ENCODE measurements at places on chromosomes 11 and 22.

DNA sequence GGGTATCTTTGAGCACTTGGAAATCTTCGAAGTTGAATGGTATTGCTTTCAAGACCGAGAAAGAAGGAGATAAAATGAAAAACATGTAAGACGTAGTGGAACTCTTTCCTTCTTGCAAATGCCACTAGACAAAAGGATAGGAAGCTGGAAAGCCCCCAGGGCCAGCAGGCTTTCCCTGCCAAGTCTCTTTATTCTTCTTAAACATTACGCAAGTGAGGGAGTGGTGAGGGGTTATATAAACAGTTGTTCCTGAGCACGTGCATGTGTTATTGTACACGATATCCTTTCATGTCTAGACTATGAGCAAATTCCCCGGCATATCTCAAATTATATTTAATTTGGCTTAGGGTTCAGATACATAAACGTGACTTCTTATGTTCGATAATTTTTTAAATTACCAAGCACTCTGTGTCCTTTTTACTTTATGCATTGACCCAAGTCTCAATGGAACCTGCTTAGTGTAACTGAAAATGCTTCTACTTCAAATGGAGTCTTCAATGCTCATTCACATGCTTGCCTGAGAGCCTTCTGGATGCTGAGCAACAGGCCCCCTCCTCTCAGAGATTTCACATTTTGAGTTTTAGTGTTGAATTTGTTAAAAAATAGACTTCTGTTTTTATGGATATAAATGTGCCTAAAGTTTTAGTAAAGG, 59.0 kb downstream of the PPP2R1B start:
- no peaks in the 10 kb centered on the region for H3K27me3 ChIP-seq
- no peak overlapping the region for H3K27ac ChIP-seq
- peaks cover 7% of the 10 kb centered on the region for H3K36me3 ChIP-seq
- no peak for DNase-seq
- no peak overlapping the region for H3K4me3 ChIP-seq

DNA sequence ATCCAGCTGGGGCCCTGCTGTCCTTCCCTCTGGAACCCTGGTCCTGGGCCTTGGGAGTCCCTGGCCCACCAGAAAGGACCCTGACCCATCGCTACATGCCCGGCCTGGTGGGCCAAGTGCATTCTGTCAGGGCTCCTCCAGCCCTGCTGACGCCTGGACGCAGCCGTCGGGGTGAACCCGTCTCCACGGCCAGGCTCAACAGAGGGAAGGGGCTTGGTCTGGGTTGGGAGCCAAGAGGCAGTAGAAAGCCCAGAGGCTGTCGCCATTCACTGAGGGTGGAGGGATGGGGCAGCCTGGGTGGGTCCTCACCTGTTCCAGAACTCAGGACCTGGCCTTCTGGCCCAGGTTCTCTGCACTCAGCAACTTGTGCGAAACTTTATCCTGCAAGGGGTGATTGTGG, 39.0 kb downstream of the TOLLIP start:
- no peak overlapping the region for H3K27ac ChIP-seq
- peaks cover 4% of the 10 kb centered on the region for H3K36me3 ChIP-seq
- no peak overlapping the region for H3K4me3 ChIP-seq
- peaks cover 7% of the 10 kb centered on the region for H3K27me3 ChIP-seq

- no peak overlapping the region for H3K27ac ChIP-seq
- peaks cover 2% of the 10 kb centered on the region for H3K4me1 ChIP-seq
- H3K27me3 ChIP-seq, result no peaks in the 10 kb centered on the region
- no peak for DNase-seq
- no peak overlapping the region for H3K4me3 ChIP-seq
Observed at GRCh38 chr11:84476581-84476980, 1150.6 kb downstream of the DLG2 start.

- peaks cover 50% of the 10 kb centered on the region for H3K4me1 ChIP-seq
- H3K36me3 ChIP-seq, result peaks cover 4% of the 10 kb centered on the region
- no peaks in the 10 kb centered on the region for H3K27me3 ChIP-seq
- no peak overlapping the region for H3K27ac ChIP-seq
Observed at GRCh38 chr11:62908468-62909072, 12.6 kb downstream of the CHRM1 start.

DNA sequence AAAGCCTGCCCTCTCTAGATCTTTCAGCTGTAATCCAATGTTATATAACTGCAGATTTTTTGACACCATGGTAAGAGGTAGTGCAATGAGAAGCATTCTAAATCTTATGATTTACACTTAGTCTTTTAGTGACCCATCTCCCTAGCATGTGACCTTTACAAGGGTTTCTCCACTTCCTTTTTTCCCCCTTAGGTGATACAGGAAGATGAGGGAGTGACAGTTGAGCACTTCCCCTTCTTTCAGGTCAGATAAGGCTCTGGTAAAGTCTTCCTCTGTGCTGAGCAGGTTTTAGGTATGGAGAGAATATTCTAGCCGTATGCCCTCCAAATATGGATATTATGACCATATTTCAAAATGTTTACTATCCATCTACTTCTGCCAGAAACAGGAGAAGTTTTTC, 753.6 kb downstream of the JRKL start:
- peaks cover 4% of the 10 kb centered on the region for H3K4me1 ChIP-seq
- DNase-seq, result no peak
- no peak overlapping the region for H3K4me3 ChIP-seq
- H3K27me3 ChIP-seq, result no peaks in the 10 kb centered on the region
- no peaks in the 10 kb centered on the region for H3K36me3 ChIP-seq
- no peak overlapping the region for H3K27ac ChIP-seq

DNA sequence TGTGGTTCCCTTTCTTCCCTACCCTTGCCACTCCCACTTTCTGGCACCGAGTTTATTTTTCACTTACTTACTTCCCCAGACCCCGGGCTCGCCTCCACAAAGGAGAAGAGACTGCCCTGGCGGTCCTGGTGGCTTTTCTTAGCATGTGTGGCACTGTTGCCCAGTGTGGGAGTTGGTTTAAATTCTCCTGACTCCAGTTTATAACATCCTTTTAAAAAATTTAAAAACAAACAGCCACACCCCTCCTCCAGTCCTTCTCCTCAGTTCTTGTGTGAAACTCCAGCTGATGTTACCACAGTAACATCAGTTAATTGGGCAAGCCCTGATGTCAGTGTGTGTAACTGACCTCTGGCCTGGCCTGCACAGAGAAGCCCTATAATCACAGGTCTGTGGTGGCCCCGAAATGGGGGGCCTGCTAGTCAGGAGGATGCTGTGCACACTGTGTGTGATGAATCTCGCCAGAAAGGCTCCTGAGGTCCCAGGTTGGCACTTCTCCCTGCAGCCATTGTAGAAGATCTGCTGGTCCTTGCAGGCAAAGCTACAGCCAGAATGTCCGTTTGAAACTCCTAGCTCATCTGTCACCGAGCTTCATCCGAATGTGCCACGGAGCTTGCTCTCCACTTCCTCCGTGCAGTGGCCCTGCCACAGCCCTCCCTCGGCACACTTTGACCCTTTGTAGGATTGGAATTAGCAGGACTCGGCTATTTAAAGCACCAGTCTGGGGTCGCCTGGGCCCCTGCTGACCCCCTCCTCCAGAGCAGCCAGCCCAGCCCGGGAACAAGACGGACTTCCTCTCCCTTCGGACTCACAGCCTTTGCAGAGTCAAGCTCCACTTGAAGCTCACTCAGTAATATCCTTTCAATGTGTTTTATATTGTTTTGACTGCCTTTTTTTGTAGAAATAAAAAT, 7.6 kb downstream of the YDJC start:
- peaks cover 4% of the 10 kb centered on the region for H3K4me1 ChIP-seq
- peaks cover 14% of the 10 kb centered on the region for H3K36me3 ChIP-seq
- no peak overlapping the region for H3K4me3 ChIP-seq
- no peak for DNase-seq
- H3K27ac ChIP-seq, result no peak overlapping the region

- no peak for DNase-seq
- no peaks in the 10 kb centered on the region for H3K36me3 ChIP-seq
- no peaks in the 10 kb centered on the region for H3K4me1 ChIP-seq
- no peaks in the 10 kb centered on the region for H3K27me3 ChIP-seq
- no peak overlapping the region for H3K4me3 ChIP-seq
Observed at GRCh38 chr11:110909336-110909735, 197.1 kb upstream of the ARHGAP20 start.

GRCh38 chr11:112523951-112524350, 263.3 kb upstream of the PLET1 start:
- no peaks in the 10 kb centered on the region for H3K36me3 ChIP-seq
- H3K27me3 ChIP-seq, result peaks cover 5% of the 10 kb centered on the region
- no peak overlapping the region for H3K27ac ChIP-seq
- DNase-seq, result no peak

DNA sequence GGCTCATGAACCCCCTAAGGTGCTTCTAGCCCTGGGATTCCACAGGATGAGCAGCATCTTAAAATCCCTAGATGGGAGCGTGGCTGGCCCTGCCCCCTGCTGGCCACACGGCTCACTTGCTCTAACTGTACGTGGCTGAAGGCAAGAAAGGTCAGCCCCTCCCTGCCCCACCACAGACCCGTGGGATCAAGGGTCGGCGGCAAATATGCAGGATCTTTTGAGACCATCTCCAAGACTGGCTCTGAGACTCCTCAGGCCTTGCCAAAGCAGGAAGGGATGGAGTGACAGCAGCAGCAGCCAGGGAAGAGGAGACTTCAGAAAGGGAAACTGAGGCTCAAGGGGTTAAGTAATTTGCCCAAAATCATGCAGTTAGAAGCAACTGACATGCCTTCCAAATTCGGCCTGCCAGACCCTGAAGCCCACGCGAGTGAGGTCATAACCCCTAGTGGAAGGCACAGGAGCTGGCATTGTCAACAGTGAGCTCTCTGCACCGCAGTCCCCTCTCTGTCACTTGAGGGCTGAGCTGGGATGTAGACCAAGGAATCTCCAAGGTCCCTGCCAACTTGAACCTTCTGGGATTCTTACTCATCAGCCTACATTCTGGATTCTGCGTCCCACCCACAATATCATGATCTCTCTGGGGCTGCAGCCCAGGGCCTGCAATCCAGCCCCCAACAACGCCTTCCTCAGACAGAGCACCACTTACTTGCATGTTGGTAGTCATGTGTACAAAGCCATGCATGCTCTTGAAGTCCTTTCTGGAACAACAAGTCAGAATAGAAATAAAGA, 31.4 kb downstream of the CREB3L1 start:
- H3K27ac ChIP-seq, result no peak overlapping the region
- H3K4me1 ChIP-seq, result no peaks in the 10 kb centered on the region
- H3K27me3 ChIP-seq, result no peaks in the 10 kb centered on the region
- peaks cover 6% of the 10 kb centered on the region for H3K36me3 ChIP-seq

GRCh38 chr11:83303316-83303715, 17.1 kb upstream of the CCDC90B start:
- H3K4me1 ChIP-seq, result peaks cover 24% of the 10 kb centered on the region
- no peak overlapping the region for H3K27ac ChIP-seq
- DNase-seq, result no peak
- no peaks in the 10 kb centered on the region for H3K27me3 ChIP-seq

DNA sequence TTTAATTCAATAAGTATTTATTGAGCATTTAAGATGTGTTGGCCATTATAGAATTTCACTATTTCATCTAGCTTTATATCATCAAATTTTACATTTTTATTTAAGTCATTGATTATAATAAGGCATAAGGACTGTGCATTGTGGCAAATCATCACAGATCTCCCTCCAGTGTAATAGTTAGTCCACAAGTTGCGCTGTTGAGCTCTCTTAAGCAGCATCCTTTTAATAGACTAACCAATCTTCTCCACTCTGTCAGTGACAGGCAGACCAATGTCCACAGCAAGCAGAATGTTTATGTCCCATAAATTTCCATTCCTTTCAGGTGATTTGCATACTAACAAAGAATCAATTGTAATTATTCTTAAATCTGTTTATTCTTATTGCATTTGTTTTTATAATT, 595.3 kb upstream of the CCDC90B start:
- no peak overlapping the region for H3K4me3 ChIP-seq
- no peaks in the 10 kb centered on the region for H3K27me3 ChIP-seq
- H3K4me1 ChIP-seq, result peaks cover 2% of the 10 kb centered on the region
- H3K27ac ChIP-seq, result no peak overlapping the region

DNA sequence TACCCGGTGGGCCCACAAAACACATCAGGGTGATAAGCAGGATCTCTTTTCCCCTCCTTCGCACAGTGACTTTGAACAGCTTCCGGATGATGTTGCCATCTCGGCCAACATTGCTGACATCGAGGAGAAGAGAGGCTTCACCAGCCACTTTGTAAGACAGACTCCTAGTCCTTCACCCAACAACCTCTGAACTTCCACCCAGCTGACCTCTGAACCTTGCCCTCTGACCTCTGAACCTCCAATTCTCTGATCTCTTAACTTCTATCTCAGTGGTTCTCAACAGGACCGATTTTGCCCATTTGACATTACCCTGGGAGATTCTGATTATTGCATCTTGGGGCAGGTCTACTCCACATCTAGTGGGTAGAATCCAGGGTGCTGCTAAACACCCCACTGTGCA, 3.2 kb downstream of the NCF4 start:
- DNase-seq, result no peak
- H3K27ac ChIP-seq, result no peak overlapping the region
- no peak overlapping the region for H3K4me3 ChIP-seq
- peaks cover 9% of the 10 kb centered on the region for H3K27me3 ChIP-seq

DNA sequence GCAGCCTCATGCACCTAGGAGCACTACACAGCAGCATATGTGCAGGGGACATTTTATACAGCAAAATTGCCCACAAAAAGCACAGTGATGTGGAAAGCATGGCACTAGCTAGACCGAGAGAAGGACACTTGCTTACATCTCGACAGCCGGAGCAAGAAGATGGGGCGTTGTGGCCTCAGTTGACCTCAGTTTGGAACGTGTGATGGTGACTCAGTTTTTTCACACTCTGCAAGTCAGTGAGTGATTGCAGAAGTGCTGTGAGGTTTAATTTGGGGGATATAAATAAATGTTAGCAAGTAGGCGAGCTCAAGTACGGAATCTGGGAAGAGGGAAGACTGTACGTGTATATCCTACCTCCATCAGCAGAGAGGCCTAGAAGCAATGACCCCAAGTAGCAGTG, 23.3 kb downstream of the LRP5 start:
- no peak overlapping the region for H3K27ac ChIP-seq
- H3K4me3 ChIP-seq, result no peak overlapping the region
- DNase-seq, result no peak
- H3K4me1 ChIP-seq, result peaks cover 42% of the 10 kb centered on the region

DNA sequence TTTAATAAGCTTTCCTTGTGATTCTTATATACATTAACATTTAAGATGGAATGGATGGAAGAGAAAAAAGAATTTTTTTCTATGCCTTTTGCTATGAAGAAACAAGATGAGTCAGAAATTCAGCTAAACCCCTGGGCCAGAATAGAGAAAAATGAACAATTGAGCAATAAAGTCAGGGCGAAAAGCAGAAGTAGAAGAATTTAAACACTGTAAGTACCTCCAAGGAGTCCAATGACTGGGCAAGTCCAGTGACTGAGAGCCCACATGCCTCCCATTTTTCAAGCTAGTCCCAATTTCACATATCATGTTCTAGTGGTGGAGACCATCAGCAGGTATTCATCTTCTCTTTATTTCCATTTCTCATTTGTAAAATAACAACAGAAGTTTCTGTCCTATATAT, 18.6 kb upstream of the APLP2 start:
- H3K4me3 ChIP-seq, result no peak overlapping the region
- DNase-seq, result no peak
- no peaks in the 10 kb centered on the region for H3K4me1 ChIP-seq
- H3K36me3 ChIP-seq, result no peaks in the 10 kb centered on the region
- H3K27me3 ChIP-seq, result no peaks in the 10 kb centered on the region
